ENCODE measurements at places on chromosomes 3 and 15. TPM values are rescaled to one million over a fixed set of nuclear protein-coding genes. Genes with fewer than 3 reads are reported as not detected.

Gene LHFPL4
- total RNA-seq = not detected

GRCh38 chr3:115862849-115863248 is 239.5 kb downstream of the GAP43 start:
- no peaks in the 10 kb centered on the region for H3K36me3 ChIP-seq
- no peaks in the 10 kb centered on the region for H3K27me3 ChIP-seq
- no peak for DNase-seq

GRCh38 chr3:151015767-151016477 is 43.4 kb upstream of the CLRN1 start:
- no peak overlapping the region for H3K27ac ChIP-seq
- no peaks in the 10 kb centered on the region for H3K4me1 ChIP-seq
- no peak overlapping the region for H3K4me3 ChIP-seq
- H3K27me3 ChIP-seq = peaks cover 2% of the 10 kb centered on the region
- no peaks in the 10 kb centered on the region for H3K36me3 ChIP-seq

DNA sequence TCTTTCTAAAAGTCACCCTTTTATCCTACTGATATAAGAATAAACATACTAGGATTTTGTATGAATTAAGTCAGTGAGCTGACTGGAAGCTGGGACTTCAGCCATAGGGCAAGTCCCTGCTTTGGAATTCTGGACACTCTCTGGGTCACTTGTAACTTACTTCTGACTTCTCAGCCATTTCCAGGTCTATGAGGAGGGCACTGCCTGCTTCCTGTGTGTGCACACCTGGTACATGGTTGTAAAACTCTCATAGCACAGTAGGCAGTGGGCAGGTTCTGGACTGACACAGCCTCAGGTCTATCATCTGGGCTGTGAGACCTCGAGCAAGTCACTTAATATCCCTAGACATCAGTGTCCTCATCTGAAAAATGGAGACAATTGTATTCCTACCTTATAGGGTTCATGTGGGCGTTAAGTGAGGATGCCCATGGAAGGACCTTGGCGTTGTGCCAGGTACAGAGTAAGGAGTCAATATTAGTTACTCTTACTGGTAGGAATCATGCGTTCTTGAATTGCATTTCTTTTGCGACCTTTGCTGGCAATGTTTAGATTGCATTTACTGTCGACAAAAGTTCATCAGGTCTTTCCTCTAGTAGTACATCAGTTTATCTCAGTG is 27.5 kb upstream of the TGM5 start:
- no peak overlapping the region for H3K4me3 ChIP-seq
- DNase-seq = no peak
- no peak overlapping the region for H3K27ac ChIP-seq
- H3K4me1 ChIP-seq = no peaks in the 10 kb centered on the region

Data from aorta (tissue), 5 donors.